CD4-positive, alpha-beta T cell treated with Interleukin-6 at 100 ng/mL for 8 hours (primary cell): ENCODE measurements at places on chromosomes 2 and 18.

- DNase-seq = no peak
Observed at GRCh38 chr2:106876699-106877098, 9.3 kb downstream of the ST6GAL2 start.

DNA sequence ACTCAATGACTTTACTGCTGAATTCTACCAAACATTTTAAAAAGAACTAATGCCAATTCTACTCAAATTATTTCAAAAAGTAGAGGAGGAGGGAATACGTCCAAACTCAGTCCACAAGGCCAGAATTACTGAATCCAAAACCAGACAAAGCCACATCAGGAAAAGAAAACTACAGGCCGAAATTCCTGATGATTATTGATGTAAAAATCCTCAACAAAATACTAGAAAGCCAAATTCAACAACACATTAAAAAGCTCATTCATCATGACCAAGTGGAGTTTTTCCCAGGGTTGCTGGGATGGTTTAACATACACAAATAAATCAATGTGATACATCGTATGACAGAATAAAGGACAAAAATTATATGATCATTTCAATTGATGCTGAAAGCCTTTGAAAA, 103.9 kb upstream of the UBE2E3 start:
- DNase-seq = no peak

GRCh38 chr2:167187049-167187727, 298.9 kb downstream of the XIRP2 start:
- DNase-seq = no peak

- DNase-seq = no peak
Observed at GRCh38 chr2:99834426-99834825, 308.0 kb downstream of the AFF3 start.

- no peak for DNase-seq
Observed at GRCh38 chr2:78175645-78176044, 653.5 kb upstream of the LRRTM4 start.

- DNase-seq = no peak
Observed at GRCh38 chr2:20666304-20667150, at the start of gene GDF7. Gene GDF7 (plus strand): TSS chr2:20667144. CDS start chr2:20667240, 96 bp downstream.

GRCh38 chr2:11963966-11964365, 217.5 kb downstream of the LPIN1 start:
- DNase-seq = no peak

GRCh38 chr2:229087267-229087666, 183.8 kb downstream of the PID1 start:
- DNase-seq = no peak

GRCh38 chr2:23350041-23350791, 34.8 kb upstream of the KLHL29 start:
- DNase-seq = no peak

DNA sequence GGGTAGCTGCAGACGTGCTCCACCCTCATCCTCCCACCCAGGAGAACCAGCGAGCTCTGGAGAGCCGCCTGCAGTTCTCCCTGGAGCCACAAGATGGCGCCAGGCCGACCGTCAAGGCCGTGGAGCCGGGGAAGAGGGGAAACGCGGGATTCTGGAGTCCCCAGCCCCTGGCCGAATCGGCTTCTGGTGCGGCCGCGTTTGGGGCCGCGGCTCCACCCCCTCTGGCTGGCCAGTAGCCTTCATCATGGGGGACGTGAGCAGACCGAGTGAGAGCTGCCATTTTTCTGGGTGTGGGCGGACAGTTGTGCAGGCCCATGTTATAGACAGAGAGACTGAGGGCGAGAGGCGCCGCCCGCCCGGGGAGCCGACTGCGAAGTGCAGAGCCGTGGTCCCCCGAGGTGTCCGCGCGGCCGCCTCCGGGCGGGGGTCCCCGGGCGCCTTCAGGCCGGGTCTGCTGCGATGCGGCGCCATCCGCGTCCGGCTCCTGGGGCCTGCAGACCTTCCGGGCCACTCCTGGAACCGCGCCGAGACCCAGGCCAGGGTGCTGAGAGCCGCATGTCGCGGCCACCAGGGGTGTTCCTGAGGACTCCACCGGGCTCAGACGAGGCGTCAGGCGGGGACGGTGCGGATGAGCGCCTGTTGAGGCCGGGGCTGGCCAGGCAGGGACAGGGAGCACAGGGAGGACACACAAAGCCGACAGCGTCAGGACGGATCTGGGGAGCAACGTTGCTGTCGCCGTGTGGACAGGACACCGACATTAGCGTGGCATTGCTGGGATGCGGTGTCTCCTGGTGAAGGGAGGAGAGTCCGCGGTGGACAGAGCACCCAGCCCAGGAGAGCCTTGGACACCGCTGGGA, 418.2 kb upstream of the HS6ST1 start:
- peak; percentile 33 for DNase-seq

- DNase-seq = no peak
Observed at GRCh38 chr18:26074246-26074645, 16.2 kb downstream of the SS18 start.

DNA sequence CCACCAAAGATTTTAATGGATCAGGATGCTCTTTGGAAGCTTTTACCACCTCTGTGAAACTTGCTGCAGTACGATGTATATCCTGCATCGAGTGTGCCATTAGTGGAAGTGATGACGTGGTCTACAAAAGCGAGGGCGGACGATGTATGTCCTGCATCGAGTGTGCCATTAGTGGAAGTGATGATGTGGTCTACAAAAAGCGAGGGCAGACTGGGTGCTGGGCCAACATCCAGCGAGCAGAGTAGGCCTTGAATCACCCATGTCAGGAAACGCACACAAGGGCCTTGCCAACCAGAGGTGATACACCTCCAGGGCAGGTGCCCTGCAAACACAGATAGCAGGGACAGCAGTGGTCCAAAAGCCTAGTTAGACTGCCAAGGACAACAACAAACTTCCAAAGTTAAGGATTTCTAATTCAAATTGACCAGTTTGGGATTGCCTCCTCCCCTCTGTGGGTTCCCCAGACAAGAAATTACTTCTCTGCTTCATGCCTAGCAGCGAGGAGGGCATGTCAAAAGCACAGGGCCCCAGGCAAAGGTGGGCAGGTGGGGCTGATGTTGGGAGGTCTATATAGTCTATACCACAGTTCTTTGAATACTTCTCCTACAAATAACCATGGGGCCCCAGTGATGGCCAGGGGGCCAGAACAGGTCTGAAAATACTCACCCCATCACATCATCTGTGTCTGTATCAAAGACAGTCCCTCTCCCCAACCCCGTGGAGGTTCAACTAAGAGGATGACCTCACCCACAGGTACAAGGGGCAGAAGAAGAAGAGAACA, 70.2 kb downstream of the ADD2 start:
- no peak for DNase-seq

- no peak for DNase-seq
Observed at GRCh38 chr2:6922201-6922656, 5.0 kb downstream of the RNF144A start.

DNA sequence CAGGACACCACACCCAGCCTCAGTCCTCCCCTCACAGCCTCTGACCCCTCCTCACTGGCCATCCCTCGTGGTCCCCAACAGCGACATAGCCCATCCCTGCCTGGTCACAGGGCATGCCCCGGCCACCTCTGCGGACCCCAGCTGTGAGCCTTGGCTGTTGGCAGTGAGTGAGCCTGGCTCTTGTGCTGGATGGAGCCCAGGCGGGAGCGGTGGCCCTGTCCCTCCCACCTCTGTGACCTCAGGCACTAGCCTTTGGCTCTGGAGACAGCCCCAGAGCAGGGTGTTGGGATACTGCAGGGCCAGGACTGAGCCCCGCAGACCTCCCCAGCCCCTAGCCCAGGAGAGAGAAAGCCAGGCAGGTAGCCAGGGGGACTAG, 7.9 kb downstream of the DES start:
- DNase-seq = no peak

DNA sequence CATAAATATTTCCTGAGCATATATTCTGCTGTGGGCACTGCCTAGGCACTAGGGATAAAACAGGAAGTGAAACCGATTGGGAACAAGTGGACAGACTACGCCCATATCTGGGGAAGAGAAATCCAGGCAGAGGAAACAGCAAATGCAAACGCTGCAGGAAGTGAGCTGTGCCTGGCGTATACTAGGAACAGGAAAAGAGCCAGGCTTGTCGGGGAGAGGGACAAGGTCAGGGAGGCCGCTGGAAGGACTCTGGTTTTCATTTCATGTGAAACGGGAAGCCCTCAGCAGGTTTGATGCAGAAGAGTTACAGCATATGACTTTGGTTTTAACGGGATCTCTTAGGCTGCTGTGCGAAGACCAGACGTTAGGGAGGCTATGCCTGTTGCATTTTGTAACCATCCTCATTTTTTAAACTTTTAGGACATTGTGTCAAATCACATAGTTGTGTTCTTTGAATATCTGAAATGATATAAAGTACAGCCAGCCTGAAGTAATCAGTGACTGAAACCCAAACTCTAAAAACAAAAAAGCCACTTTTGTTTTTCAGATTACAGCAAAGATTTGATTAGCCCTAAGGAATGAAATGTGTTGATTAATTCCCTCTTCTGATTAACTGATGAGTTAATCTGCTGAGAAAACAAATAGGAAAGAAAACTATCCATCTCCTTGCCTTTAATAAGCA, 110.2 kb upstream of the PIEZO2 start:
- DNase-seq = no peak

GRCh38 chr18:45553723-45554388, 61.4 kb upstream of the SLC14A2 start:
- no peak for DNase-seq

DNA sequence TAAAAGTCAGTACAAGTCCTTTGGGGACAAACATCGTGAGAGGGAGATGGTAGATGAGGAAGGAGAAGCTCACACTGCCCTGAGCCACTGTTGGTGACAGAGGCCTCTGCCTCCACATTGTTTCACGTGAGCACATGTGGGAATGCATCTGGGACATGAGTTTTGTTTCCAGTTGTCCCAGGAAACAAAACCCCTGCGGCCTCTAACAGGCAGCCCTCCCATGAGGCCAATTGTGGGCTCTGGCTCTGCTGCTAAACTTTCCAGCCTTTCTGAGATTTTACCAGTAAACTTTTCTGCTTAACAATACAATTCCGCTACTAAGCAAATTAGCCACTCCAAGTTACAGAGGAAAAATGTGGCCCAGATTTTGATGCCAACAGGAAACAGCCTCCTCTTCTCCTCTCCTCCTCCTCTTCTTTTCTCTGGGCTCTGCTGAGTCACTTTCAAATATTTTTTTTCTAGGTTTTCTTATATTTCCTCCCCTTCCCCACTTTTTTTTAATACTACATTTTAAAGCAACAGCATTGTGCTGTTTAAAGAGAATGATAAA, 23.4 kb upstream of the LRRC30 start:
- no peak for DNase-seq

DNA sequence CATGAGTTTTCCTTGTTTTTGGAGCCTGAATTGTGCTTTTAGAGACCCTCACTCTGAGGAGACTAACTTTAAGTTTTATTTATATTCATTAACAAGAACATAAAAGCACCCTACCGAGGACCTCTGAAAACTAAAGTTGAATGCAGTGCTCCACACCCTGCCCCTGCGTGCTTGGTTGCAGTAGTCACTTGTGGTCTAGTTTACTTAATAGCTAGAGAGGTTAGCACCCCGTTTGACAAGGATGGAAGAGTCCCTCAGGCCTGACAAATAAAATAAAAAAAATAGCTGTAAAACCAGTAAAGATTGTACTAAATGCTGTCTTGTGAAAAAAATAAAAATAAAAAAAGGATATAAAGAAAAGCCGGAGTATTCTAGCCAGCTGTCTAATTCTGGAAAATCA, 395.2 kb downstream of the MTX2 start:
- no peak for DNase-seq

- DNase-seq = no peak
Observed at GRCh38 chr2:77862120-77862519, 339.9 kb upstream of the LRRTM4 start.

DNA sequence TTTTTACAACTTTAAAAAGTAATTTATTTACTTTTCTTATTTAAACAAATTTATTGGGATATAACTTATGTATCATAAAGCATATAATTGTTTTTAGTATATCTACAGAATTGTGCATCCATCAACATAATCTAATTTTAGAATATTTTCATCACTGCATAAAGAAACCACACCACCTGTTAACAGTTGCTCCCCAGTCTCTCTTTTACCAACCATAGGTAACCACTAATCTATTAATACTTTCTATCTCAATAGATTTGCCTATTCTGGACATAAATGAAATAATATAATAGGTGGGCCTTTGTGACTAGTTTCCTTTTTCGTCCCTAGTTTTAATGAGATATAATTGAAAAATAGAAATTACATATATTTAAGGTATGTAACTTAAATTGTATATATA, 90.6 kb downstream of the ADAM23 start:
- no peak for DNase-seq

GRCh38 chr2:157995117-157995516, 106.6 kb upstream of the UPP2 start:
- DNase-seq = no peak

DNA sequence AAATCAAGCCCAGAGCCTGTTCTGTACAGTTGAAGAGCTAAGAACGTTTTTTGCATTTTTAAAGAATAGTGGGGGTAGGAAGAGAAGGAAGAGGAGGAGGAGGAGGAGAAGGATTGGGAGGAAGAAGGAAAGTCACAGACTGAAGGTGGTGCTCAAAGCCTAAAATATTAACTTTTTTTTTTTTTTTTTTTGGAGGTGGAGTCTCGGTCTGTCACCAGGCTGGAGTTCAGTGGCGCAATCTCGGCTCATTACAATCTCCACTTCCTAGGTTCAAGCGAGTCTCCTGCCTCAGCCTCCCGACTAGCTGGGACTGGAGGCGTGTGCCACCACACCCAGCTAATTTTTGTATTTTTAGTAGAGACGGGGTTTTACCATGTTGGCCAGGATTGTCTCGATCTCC, 18.3 kb upstream of the KLHL29 start:
- no peak for DNase-seq

DNA sequence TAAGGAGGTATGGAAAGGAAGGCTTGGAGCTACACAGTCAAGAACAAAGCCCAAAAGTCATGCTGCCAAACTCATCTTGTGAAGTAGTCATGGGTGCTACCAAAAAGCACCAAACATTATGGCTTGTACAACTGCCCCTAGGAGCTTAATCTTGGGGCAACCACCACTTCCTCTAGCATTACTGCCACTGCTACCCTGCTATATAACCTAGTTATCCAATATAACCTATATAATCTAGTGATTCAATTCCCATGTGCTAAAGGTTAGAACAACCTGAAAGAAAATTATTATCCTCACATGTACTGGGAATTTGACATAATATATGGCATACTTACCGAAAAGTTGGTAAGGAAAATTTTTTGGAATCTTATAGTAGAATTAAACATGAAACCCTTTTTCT, 102.6 kb upstream of the RBBP8 start:
- no peak for DNase-seq
